ENCODE measurements at places on chromosomes 16 and 17. TPM values are rescaled to one million over a fixed set of nuclear protein-coding genes. Genes with fewer than 3 reads are reported as not detected.

DNA sequence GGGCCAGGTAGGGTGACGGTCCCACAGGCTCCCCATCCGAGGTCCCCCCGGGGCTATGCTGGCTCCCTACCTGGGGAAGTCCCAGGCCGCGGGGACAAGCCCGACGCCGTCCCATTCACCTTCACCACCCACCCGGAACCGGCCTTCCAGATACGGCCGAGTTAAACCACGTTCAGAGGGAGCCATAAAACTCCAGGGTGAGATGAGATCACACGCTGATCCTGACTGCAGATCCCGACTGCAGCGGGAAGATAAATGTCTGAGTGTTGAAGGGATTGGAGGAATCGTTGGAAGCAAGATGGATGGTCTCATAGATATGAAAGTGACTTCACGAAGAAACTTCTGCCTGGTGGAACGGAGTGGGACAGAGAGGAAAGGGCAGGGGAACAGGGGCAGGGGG is 13.6 kb upstream of the C1QTNF8 start:
- DNase-seq, result no peak

GRCh38 chr16:50273888-50274325 is 7.6 kb downstream of the ADCY7 start:
- DNase-seq, result peak; percentile 67

The HNF1B gene
- not detected for total RNA-seq

DNA sequence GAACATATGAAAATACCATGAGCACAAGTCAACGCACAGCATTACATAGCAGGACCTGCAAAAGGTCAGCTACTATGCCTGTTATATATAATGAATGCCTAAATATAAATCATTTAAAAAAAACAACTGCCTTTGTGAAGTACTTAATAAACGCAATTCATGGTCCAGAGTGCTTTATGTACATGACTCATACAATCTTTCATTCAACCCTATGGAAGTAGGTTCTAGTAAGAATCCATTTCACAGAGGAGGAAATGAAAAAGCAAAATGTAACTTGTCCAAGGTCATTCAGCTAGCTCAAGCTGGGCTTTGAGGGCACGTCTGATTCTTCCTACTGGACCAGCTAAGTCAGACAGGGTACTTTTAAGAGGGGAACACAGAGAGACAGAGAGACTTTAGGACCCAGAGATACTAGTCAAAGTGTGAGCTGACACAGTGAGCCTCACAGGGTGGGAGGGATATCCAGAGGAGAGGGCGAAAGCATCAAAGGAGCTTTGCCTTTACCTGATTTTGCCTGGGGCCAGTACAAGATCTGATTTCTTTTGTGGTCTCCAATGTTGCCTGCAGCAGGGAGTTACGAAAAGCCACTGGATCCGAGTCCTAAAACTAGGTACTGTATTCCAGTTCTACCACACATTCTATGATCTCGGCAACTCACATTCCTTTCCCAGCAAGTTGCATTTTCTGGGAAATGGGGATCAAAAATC is 83.4 kb upstream of the ZFHX3 start:
- DNase-seq, result no peak

DNA sequence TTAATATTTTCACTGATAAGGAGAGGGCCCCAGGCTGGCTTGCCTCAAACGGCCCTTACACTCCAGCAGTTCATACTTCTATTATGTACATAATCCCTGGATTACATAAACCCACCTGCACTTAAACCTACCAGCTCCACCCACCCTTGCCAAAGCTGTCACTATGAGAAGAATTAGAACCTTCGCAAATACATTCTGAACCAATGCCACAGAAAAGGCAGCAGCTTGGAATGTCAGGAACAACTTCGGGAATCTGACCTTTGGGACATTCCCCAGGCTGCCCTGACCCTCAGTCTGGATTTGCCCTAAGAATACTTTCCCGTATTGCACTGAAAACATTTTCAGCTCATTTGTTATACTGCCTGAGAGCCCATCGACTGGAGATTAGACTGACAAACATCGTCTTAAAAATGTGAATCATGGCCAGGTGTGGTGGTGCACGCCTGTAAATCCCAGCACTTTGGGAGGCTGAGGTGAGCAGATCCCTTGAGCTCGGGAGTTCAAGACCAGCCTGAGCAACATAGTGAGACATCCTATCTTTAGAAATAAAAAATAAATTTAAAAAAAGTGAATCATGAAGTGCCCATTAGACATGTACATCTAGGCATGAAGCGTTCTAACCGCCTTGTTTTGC is 21.0 kb upstream of the SEC14L1 start:
- DNase-seq, result no peak

GRCh38 chr16:48949636-48950035 is 332.0 kb downstream of the CBLN1 start:
- DNase-seq, result no peak

- peak; percentile 59 for DNase-seq
Observed at GRCh38 chr17:67365738-67366192, 612 bp downstream of the PSMD12 start.
